COLO829 (cell line): ENCODE measurements at places on chromosomes 13 and 19.

GRCh38 chr13:67100730-67101129, 129.4 kb downstream of the PCDH9 start:
- no peak for DNase-seq

DNA sequence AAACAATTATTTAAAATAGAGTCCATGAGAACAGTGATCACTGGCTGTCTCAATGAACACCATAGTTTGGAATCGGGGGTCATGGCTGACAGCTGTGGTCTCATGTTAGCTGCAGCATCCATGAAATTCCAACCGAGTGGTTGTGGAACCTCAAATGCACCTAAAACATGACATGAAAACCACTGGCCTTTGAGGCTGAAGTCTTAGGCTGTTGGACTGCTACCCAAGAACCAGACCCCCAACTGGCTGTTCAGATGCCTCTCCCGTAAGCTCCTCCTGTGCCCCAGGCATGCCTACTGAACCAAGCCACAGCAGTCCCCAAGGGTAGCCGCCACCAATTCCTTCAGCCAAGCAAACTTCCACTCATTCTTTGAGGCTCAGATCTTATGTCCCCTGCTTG, 50.5 kb downstream of the ATP7B start:
- DNase-seq, result no peak

DNA sequence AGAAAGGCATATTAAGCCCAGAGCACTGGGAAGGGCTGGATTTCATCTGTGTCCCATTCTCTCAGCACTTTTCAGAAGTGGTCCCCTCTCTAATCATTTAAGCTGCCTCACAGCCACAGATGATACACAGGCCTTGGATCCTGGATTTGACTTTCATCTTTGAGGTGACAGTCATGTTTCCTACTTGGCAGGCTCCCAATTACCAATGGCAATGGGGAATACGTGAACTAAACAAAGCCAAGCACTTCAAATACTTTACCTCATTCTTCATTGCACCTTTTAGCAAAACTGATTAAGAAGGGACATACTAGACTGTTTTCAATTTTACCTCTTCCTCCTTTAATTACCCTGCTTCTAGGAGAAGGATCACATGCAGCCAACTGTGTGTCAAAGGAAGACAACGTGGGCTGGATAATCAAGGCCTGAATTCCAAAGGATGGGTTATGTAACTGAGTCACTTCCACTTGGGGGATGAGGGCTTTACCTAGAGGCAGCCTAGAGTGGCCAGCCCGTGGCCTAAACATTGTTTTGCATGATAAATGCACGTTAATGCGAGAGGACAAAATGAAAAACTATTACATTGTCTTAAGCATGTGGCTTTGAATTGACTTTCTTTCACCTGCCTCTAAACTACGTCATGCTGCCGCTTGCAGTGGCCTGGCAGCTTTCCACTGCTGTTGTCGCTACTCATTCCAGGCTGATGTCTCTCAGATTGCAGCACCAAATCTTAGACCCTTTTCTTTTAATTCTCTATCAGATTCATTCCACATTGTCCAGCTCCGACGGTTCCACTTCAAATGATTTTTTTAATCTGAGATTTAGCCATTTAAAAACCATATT, 95.0 kb downstream of the KCTD12 start:
- no peak for DNase-seq

DNA sequence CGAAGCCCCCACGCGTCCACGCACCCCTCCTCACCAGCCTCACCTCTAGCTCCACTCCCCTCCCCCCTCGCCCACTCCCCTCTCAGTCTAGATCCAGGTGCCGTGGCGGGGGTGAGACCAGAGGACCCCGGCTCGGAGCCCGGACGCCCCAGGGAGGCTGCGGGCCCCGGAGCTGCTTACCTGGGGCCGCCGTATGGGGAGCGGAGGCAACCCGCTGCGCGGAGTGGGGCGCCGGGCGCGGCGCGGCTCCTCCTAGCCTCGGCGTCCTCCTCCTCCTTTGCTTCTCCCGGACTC, 353 bp downstream of the ENOX1 start:
- DNase-seq, result no peak

DNA sequence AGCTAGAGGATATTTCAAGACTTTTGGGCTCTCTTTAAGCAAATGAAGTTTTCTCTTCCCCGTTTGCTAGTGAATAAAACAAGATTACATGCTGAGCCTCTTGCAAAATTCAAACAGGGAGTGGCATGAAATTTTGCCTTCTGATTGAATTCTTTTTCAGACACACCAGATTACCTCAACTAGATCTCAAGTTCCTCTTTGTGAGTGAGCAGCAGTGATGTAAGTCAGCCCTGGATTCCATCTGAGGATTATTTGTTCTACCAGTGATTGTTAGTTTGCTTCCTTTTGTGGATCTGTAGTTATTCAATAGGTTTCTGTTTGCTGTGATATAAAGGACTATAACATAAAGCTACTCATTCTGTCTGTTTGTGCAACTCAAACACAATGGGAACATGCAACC, 407.7 kb downstream of the LMO7 start:
- DNase-seq, result peak; percentile 18

DNA sequence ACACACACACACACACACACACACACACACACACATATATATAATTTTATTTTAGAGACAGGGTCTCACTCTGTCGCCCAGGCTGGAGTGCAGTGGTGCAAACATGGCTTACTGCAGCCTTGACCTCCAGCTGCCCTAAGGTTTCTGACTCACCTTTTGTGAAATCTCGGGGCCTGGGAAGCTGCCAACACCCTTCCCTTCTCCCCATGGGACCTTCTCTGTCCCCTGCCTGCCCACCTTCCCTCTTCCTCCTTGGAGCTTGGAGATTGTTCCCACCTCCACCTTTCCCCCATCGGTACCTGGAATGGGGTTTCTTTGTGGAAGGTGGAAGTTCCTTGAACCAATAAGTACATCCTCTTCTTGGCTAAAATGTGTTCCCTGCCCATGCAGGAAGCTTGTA, 6.3 kb downstream of the ARRDC5 start:
- DNase-seq, result no peak

DNA sequence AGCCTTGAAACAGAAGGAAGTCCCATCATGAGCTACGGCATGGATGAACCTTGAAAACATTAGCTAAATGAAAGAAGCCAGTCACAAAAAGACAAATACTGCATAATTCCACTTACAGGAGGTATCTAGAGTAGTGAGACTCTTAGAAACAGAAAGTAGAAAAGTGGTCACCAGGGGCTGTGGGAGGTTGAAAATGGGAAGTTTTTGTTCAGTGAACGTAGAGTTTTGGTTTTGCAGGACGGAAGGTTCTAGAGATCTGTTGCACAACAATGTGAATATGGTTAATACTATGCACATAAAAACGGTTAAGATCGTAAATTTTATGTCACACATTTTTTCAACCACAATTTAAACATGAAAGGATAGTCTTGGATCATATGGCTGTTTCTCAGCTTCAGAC, 11.9 kb upstream of the SLC10A2 start:
- DNase-seq, result no peak

- DNase-seq, result no peak
Observed at GRCh38 chr19:41701401-41702075, 6.9 kb upstream of the CEACAM5 start.

- no peak for DNase-seq
Observed at GRCh38 chr19:46077815-46078167, 37.0 kb upstream of the IGFL4 start.

- no peak for DNase-seq
Observed at GRCh38 chr19:4580021-4580901, 20.8 kb upstream of the SEMA6B start.
